ENCODE measurements at places on chromosomes 11 and 22. TPM values are rescaled to one million over a fixed set of nuclear protein-coding genes. Genes with fewer than 3 reads are reported as not detected.

GRCh38 chr11:75547617-75548058, 14.4 kb upstream of the SERPINH1 start:
- no peak for DNase-seq

Gene OR2D2
- total RNA-seq: 0.53 TPM

DNA sequence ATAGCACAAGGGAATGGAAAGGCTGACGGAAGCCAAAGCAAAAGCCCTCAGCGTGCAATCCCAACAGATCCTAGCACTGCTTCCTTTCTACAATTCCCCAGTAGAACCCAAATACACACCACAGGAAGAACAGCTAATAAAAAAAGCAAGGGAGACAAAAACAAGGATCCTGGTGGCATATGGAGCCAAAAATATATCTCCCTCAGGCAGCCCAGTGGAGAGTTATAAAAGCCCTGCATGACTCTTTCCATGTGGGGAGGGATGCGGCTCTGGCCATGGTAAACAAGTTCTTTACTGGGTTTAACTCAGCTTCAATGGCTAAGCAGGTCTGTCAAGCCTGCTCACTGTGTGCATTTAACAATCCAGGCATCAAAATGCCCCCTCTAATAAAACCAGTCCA, 88.1 kb downstream of the PIWIL4 start:
- DNase-seq: no peak

Gene CHRDL2
- 0.69 TPM for total RNA-seq

Gene MMP7
- total RNA-seq: 18.9 TPM

Gene RASSF10
- 1.0 TPM for total RNA-seq

- no peak for DNase-seq
These were observed 7.4 kb downstream of the CNTF start for GRCh38 chr11:58629857-58630256.

GRCh38 chr22:35470903-35471321, 69.7 kb upstream of the RASD2 start:
- no peak for DNase-seq

Gene OR2AG1
- total RNA-seq: not detected

DNA sequence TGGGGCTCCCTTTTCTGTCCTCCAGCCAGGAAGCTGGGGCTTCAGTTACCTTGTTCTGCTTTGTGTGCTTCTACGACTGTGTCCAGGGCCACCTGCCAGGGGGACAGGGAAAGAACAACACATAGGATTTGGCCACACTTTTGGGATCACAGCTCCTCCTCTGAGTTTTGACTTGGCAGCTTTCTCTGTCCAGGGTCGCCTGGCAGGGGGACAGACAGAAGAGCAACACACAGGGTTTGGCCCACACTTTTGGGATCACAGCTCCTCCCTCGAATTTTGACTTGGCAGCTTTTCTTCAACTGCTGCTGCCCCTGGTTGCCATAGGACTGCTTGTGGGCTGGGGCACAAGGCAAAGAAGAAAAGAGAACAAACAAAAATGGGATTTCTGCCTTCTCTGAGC, 19.1 kb downstream of the INCENP start:
- no peak for DNase-seq

GRCh38 chr11:68081691-68082090, 39.5 kb downstream of the CHKA start:
- peak; percentile 45 for DNase-seq

DNA sequence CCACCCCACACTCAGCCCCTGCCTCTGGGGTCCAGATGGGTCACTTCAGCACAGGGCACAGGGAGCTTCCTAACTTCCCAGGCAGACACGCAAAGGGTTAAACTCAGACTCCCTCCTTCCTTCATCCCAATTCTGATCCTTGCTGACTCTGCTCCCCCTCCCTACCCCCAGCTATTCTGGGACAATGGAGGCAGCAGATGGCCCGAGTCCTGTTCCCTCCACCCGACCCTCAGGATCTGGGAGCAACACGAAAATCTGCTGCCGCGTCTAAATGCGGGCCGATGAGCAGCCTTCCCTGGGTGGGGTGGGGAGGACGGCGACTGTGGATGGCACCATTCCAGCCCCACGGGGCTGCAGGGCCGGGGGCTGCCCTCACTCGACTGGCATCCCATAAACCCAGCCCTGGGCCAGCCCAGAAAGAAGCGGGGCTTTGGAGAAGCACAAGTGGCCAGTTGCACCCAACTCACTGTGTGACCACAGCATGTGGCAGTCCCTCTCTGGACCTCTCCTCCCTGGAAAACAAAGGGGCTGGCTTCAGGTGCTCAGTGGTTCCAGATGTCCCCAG, 18.7 kb downstream of the MFNG start:
- no peak for DNase-seq

DNA sequence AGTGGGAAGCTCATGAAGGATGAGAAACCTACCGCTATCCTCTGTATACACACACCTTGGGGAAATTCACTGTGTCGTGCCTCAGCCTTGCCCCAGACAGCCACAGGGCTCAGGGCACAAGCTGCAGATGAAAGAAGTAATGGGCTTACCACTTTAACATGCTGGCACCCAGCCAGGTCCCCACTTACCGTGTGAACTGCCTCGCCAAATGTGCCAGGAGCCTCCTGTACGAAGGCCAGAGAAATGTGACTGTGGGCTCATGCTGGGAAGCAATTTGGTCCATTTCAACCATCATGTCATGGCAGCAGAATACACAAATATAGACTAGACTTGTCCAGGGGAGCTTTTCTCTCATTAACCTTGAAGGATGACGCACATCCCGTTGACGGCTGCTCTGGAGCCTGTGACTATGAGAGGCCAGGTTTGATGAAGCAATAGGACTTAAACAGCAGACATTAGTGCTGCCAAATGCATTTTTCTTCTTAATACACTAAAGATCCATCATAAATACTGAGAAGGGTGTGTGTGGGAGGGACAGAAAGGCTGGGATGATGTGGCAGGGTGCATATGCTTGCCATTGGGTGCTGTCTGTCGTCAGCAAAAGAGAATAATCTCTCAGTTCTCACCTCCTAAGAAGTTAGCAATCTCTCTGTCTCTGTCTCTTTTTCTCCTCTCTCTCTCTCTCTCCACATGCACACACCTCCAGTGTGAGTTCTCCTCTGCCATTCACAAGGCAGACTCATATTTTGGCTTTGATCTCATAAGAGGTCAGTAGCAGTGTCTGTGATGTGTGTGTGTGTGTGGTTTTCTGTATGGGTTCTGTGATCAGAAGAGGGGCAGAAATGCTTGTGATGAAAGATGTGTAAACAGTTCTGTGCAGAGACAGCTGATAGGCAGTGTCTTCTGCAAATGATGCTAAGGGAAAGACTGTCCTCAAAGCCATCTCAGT, 142.4 kb downstream of the KIRREL3 start:
- DNase-seq: peak; percentile 11

DNA sequence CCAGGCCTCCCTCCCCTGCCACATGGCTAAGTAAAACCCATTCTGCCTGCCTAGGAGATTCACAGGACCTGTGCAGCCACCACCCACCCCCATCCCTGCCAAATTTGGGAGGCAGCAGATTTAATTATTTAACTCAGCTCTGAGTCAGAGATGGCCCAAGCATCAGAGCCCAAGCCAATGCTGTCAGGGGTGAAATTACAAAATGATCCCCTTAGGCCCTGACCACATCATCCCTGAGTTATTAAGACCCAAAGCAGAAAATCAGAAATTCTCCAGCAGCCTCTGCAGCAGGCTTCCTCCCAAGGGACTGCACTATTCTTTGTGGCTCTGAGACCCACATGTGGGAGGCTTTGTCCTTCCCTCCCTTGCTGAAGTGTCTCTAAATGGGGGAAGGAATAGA, 52.8 kb upstream of the RRAS2 start:
- no peak for DNase-seq

Gene TMA7B
- total RNA-seq: 0.26 TPM

GRCh38 chr11:61914471-61915171, 2.7 kb downstream of the RAB3IL1 start:
- DNase-seq: no peak

Gene OSBPL5
- total RNA-seq: 22.4 TPM

DNA sequence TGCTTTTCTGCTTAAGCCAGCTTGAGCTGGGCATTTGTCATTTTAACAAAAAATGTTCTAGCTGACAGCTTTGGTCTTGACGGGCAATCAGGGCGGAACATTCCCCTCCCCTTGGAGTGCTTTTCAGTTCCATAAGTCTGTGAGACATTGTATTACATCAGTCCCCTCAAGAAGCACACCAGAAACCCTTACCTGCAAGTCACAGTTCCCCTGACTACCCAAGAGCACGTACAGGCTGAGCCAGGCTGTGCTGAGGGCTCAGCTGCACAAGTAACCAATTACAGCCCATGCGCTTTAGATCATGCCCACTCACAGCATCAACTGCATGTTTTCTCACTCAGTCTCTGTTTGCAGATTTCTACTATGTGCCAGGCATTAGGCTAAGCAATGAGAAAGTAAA, 19.1 kb downstream of the HIRA start:
- DNase-seq: no peak

GRCh38 chr22:26445577-26446275, 16.7 kb downstream of the ASPHD2 start:
- no peak for DNase-seq

GRCh38 chr11:35787626-35788025, 125.1 kb downstream of the TRIM44 start:
- DNase-seq: no peak

DNA sequence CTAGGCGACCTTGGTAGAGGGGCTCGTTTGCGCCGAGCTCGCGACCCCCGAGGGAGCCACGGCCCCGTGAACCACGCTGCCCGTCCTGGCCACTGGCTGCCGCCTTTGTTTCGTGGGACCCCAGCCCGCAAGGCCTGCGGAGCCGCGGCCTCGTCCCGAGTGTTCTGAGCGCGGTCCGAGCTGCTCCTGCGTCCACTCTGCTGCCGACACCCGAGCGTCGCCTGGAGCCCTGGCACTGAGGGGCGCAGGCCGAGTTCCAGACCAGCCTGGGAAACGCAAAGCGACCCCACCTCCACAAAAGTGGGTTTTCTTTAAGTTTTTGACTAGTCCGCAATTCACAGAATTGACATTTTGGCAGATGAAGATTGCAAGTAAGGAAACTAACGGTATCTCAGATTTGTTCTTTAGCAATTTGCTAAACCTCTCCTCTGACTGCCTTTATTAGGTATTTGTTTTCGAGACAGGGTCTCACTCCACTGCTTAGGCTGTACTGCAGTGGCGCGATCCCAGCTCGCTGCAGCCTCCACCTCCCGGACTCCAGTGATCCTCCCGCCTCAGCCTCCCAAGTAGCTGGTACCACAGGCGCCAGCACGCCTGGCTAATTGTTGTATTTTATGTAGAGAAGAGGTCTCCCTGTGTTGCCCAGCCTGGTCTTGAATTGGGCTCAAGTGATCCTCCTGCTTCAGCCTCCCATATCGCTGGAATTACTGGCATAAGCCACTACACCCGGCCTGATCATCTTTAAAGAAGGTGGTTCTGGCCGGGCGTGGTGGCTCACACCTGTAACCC, 879 bp upstream of the RNH1 start:
- no peak for DNase-seq

Gene SLC22A25
- not detected for total RNA-seq

- DNase-seq: no peak
These were observed 19.8 kb upstream of the INCENP start for GRCh38 chr11:62103986-62104385.

Gene ACR
- total RNA-seq: not detected

Data from urinary bladder (tissue), 4 donors.